SK-N-MC (cell line): ENCODE measurements at places on chromosomes 2 and 18.

DNA sequence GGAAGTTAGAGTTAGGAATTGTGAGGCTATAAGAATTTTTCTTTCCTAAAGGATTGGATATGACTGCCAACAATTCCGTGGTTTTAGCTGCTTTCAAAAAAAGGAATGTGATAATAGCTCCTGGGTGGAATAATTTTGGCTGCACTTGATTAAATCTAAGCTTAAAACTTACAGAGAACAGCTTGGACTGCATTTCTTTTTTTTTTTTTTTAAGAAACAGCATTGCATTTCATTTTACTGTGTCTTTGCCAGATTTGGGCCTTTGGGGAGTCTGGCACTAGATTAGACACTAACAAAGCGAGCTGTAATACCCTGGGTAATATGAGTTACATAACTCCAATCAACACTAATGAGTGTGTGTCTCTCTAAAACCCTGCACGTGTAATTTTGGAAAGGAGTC, 37.8 kb upstream of the ZNF397 start:
- no peak for DNase-seq

DNA sequence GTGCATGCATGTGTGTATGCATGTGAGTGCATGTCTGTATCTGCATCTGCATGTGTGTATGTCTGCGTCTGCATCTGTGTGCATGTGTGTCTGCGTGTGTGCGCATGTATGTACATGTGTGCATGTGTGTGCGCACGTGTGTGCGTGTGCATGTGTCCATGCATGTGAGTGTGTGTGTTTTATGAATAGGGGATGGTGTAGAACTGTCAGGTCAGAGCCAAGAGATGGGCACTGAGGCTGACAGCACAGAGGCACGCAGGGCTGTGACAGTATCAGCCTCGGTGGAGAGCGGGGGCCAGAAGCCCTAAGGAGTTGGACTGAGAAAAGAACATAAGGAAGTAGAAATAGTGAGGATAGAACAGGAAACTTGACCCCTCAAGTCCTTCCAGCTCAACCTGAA, 494.0 kb upstream of the MYT1L start:
- no peak for DNase-seq

- DNase-seq, result no peak
Measured at GRCh38 chr18:76380127-76380729, 114.8 kb downstream of the ZNF516 start.

- DNase-seq, result no peak
Measured at GRCh38 chr2:112047537-112048235, 7.4 kb upstream of the TMEM87B start.

- no peak for DNase-seq
Measured at GRCh38 chr2:3282056-3282998, 95.3 kb downstream of the EIPR1 start.

DNA sequence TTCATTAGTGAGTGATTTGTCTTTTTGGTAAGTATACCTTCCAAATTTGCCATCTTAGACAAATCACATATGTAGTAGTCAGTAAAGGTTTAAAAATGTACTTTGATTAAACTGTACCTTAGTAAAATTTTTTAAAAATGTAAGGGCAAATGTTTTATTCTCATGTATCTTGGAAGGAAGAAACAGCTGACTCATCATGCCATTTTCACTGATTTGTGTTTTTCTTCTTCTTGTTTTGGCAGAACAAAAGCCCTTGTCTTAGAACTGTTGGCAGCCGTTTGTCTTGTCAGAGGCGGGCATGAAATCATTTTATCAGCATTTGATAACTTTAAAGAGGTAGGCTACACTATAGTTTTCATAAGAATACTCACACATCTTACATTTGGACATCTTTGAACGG, 136.5 kb downstream of the PRPF40A start:
- no peak for DNase-seq

- DNase-seq, result no peak
Measured at GRCh38 chr2:137870682-137871081, 93.6 kb upstream of the HNMT start.

DNA sequence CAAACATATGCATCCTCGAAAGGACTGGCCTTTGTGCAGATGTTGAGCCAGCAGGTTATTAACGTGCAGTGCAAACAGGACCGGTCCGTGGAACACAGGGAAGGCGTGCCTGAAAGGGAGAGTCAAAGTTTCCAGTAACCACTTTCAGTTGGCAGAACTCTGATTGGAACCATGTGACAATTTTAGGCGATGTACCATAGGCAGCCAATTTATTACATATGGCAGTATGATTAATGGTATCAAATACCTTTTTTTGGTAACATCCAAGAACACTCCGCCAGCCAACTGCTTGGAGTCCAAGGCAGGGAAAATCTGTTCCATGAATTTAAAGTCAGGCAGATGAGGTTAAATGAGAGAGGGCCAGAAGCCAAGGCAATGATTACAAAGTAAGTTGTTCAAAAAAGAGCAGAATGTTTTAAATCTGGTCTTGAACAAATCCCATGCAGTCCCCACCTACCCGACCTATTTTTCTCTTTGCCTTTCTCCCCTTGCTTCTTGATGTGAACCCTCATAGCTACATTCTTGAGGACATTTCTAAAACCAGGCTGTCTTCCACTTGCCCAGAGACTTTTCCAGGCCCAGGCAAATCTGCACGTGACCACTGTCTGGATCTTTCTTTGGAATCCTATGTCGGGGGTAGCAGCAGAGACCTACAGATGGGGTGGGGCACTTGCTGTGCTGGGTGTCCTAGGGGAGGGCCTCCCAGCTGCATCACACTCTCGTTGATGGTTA, 351.7 kb downstream of the HRH4 start:
- DNase-seq, result no peak

GRCh38 chr18:66439670-66440069, 164.2 kb downstream of the CDH19 start:
- DNase-seq, result no peak

DNA sequence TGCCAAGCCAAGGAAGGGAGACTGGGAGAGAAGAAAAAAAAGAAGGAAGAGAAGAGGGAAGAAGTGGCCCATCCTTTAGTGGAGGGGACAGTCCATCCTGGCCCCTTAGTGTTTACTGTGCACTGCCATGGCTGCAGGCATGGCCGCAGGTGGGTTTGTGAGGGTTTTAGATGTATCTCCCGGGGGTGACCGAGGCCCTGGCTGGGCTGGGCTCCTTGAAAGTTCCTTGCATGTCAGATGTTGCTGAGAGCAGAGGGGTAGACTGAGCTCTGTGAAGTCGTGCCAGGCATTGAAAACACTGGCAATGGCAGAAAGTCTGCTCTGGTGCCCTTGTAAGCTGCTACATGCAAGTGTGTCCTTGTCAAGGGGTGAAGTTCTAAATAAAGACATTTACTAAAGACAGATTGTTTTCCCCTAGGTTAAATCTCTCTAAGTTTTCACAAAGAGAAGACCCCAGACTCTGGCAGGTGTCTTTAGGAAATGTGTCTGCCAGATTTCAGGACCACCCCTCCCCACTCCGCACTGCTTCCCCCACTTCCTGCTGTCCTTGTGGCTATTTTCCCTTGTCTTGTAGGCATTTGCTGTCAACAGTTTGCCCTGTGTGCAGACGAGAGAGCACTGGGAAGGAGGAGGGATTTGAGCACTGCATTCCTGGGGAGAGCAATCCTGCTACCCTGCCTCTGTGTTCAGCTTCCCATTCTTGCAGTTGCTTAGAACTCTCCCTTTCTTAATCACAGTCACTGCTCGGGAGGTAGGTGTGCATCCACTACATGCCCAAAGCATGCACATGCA, 68.4 kb downstream of the ACOXL start:
- DNase-seq, result no peak

- DNase-seq, result no peak
Measured at GRCh38 chr2:43399515-43400264, 173.3 kb upstream of the ZFP36L2 start.
